ENCODE measurements at places on chromosomes 13 and 19. TPM values are rescaled to one million over a fixed set of nuclear protein-coding genes. Genes with fewer than 3 reads are reported as not detected.

The PODNL1 gene
- total RNA-seq, result 0.09 TPM

The UHRF1 gene
- total RNA-seq, result 22.0 TPM

The CHST8 gene
- 0.09 TPM for total RNA-seq

The SPACA4 gene
- total RNA-seq, result not detected

The CGB3 gene
- total RNA-seq, result not detected

Measured in dermis blood vessel endothelial cell (primary cell).